ENCODE measurements at places on chromosomes 6 and 20.

- no peak for DNase-seq
These were observed 982 bp downstream of the MMUT start for GRCh38 chr6:49462071-49462470.

GRCh38 chr6:18081025-18081668, 41.3 kb downstream of the NHLRC1 start:
- no peak for DNase-seq

GRCh38 chr20:32052090-32052777, at the start of gene HCK:
Gene HCK, plus strand, starts transcription at chr20:32052242.
- no peak for DNase-seq

DNA sequence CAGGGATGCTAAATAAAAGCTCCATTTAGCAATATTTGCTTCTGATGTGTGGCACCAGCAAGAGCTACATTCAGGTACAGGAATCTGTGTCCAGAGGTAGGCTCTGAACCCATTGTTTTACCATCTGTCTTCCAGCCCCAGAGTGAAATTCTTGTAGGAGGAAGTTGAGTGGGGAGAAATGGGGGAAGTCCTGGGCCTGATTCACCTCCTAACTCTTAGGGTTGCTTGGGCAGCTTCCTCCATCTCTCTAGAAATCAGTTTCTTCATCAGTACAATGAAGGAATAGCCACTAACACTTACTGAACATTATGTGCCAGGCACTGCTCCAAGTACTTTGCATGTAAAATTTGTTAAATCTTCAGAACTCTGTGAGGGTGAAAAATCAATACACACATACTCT, 35.1 kb upstream of the TSPYL1 start:
- no peak for DNase-seq

DNA sequence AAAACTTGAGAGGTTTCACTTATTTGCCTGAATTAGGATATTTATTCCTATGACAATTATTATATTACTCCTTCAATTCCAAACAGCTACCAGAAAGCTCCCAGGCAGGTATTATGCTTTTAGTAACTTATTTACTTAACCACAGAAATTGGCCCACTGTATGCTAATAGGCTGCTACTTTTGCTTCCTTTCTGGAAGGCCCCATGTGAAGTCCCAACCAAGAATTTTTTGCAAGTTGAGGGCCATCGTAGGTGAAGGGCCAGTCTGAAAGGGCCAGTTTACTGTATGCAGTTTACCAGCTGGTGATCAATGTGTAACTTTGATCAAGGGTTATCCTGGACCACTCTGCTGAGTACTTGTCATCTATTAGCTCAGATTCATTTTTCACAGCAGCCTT, 45.0 kb downstream of the EDN1 start:
- DNase-seq = no peak

DNA sequence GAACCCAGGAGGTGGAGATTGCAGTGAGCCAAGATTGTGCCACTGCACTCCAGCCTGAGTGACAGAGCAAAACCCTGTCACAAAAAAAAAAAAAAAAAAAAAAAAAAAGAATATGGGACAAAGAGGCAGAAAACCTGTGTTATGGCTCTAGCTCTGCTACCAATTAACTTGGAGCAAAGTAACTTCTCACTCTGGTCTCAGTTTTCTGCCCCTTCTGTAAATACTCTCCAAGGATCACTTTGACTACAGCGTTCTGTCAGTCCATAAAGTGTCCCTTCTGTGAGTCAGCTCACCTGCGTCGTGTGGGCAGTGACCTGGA, 24.6 kb downstream of the C6orf132 start:
- DNase-seq = no peak

- DNase-seq = no peak
These were observed 362.7 kb upstream of the IMPG1 start for GRCh38 chr6:76435174-76435573.

- DNase-seq = peak; percentile 70
These were observed 47.0 kb downstream of the WDR27 start for GRCh38 chr6:169654598-169655391.

- DNase-seq = peak; percentile 76
These were observed 30.6 kb downstream of the COL11A2 start for GRCh38 chr6:33161354-33162331.

DNA sequence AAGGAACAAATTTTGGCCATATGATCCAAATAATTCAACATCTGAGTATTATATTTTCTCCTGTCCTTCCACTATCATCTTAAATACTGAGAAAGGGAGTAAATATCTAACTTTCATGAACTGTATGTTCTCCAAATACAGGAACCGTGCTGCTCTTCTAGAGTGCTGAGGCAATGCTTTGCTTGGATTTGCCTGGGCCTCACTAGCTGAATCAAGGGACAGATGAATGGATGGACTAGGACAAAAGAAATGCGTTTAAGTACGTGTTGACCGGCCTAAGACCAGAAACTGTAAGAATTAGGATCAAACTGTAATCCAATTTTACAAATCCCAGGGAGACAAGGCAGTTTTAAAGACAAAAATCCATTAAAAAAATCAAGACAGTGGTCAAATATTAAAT, 362.4 kb upstream of the RUNX2 start:
- DNase-seq = no peak

- no peak for DNase-seq
These were observed 15.7 kb upstream of the AFDN start for GRCh38 chr6:167811040-167811439.

GRCh38 chr20:49276961-49277785, 684 bp downstream of the ZNFX1 start:
- DNase-seq = no peak
